ENCODE measurements at places on chromosomes 2 and 18.
A peak's percentile ranks its signal among the peaks of the same experiment; 100 is the strongest.

DNA sequence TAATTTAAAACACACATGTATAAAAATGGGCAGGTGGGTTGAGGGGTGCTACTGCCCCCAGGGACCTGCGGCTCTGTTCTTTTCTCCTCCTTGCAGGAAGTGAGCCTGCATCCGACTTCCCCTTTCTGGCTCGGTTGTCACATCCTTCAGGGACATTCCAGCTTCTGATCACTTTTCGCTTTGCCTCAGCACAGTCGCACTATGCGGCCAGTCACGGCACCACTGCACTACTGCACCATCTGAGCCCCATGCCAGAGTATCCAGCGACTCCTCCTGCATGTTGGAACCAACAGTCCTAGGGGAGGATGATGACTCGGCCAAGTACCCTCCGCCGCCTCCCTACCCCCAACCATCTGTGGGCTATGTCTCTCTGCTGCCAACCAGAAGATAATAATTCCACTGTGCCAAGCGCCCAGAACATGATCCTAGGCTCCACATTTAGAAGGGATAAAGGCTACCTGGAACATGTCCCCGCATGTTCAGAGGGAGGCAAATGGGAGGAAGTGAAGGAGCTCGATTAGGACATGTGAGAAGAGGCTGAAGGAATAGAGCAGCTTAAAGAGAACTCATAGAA, 17.6 kb downstream of the CDC42EP3 start:
- no peak for DNase-seq

DNA sequence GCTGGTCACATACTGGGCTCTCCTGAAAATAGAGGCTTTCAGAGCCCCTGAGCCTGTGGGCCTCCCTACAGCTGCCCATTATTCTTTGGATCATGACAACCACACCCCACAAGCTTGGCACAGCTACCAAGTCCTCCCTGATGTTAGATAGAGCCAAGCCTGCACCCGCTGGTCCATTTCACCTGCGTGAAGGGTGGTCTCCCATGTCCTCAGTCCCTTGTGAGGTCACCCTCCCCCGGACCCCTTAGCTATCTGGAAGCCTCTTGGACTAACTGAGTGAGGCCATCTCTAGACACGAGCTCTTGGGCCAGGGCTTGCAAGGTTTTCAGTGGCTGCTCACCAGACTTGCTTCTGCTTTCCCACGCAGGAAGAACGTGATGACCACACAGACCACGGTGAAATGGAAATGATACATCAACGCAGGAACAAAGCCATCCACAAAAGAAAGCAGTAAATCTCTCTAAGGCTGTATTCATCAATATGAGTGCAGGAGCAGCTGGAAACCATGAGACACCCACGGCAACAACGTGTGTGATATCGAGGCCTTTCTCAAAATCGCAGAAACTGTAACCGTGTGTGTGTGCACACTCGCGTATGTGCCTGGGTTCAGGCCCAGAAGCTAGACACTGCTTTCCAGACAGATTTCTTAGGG, 10.1 kb upstream of the MAL start:
- no peak for DNase-seq

- DNase-seq = no peak
Observed at GRCh38 chr2:233990261-233990798, 60.2 kb upstream of the SPP2 start.

GRCh38 chr18:7668392-7668791, 101.3 kb downstream of the PTPRM start:
- no peak for DNase-seq

DNA sequence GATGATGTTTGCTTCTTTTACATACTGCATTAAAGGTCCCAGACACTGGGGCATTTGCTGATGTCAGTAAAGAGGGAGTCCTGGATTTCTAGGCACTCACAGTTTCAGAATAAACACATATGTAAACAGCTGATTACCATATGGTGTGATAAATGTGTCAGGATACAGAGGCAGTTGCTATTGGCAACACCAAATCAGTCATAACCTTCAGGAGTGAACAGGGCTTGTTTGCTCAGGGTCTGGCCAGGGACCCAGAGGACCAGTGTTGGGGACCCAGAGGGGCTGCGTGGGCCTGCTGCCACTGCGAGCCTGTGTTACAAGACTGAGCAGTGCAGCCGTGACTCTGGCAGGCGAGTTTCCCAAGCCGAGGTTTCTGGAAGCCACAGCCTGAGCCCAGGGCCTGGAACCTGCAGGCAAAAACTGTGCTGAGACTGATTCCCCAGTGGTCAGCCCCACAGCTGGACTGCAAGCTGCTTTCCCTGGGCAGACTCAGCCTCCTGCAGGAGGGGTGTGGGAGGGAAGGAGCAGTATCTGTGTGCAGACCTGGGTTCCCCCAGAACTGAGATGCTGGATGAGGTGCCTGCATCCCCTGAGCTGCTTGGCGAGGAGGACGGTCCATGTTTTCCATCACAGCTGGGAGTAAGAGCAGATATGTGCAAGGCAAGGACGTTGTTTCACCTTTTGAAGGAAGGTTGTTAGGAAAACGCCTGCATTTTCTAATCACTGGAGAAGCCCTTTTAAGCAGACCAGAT, 23.6 kb downstream of the ASAP2 start:
- DNase-seq = no peak

- no peak for DNase-seq
Observed at GRCh38 chr2:208240619-208241209, 14.2 kb downstream of the IDH1 start.

DNA sequence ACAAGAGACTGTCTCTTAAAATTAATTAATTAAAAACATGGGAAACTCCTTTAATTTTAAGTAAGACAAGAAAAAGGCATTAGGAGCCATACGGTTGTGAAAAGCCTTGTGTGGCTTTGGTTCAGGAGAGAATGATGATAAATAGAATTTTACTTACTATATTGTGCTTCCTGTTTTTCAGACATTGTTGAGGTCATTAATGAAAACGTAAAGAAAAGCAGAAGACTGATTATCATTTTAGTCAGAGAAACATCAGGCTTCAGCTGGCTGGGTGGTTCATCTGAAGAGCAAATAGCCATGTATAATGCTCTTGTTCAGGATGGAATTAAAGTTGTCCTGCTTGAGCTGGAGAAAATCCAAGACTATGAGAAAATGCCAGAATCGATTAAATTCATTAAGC, 10.7 kb upstream of the IL1RL2 start:
- no peak for DNase-seq

DNA sequence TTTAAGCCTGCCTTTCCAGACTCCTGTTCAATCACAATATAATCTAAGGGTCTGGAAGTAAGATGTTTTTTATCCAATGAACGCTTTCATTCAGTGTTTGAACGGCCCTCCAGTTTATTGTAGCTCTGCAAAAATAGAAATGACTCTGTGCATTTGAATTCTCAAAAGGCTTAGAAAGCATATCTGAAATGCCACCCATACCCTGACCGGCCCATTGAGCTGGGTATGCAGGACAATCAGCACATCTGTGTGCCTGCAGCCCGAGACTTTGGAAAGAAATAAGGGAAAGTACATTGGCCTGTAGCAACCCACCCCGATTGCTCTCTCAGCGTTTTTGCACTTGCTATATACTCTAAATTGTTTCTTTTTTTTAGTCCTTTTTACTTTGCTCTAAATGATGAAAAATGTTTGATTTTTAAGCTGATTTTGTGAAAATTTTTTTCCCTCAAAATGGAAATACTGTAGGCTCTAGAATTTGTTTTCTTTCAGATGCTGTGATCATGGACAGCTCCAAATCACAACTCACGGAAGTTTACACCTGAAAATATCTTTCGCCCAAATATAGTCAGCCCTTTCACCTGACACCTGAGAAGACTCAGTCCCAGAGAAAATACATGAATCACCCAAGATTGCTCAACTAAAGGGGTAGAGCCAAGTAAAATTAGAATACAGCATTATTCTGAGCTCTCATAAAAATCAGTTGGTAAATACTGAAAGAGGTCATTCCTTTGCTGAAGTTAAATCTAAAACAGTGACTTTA, 194.5 kb upstream of the SIX3 start:
- DNase-seq = no peak

DNA sequence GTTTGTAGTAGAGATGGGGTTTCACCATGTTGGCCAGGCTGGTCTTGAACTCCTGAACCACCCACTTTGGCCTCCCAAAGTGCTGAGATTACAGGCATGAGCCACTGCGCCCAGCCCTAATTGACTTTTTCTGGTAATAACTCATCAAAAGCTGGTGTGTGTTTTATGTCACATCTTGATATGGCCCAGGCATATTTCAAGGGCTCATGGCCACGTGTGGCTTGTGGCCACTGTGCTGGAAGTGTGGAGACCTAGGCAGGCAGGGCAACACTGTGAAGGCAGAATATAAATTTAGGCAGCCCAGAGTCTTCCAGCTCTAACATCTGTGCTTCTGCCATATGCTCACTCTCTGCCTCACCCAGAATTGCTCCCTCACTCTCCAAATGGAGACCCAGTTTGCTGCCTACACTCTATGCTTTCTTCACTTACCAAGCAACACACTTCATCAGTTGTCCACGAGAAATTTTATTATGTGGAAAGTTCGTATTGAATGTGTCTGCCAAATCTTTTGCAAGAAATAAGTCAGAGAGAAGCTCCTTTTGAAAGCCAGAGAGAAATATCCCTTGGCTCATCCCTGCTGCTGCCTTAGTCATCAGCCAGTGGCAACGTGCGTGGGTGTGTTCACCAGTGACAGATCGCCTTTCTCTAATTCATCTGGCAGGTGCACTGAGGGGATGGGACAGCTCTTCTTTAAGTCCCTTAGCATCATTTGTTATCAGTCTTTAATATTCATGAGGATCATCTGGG, 129.4 kb upstream of the CXCR4 start:
- no peak for DNase-seq

DNA sequence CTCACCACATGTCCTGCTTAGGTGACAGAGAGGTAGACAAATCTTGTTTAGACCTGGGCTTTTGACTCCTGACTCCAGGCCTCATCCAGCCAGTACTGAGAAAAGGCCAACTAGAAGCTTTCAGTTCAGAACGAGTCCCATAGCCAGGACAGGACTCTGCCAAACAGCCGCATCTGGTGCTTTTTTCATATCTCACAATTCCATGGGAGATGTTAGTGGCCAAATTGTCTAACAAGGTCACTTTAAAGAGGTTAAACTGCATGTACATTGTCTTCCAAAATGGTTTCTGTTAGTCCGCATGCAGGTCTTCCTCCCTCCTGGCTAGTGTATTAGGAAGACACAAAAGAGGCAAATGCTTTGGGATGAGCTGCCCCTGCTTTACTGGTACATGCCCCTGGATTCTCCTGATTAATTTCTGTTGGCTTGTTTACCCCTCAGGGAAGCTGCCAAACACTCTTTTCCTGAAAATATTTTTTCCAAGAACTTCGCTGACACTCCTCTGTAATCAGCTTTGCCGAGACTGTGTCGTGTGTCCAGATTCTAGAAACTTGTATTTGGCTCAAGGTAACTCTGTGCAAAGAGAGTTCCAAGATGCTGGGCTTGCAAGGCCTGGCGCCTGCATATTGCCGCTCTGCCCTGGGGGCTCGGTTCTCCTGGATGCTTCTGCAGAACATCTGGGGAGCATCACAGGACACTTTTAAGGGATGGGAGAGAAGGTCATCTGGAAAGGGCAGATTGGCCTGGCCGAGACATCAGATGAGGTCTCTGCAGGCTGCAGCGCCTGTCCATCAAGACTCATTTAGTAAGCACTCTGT, 209.2 kb upstream of the APCDD1 start:
- no peak for DNase-seq

DNA sequence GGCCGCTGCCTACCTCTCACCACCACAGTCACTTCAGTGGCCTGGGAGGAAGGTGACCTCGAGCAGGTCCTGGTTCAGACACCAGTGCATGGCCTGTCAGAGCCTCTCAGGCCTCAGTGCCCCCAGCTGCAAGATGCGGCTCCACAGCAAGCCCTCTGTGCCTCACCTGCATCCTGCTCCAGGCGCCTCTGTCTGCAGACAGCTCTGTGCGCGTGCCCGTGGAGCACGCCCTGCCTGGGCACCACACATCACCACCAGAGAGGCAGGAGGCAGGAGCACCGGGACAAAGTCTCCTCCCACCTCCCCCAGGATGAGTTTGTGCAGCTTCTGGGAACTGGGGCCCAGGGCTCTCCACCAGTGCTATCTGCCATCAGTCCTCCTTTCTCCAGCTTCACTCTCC, 98.7 kb downstream of the TFCP2L1 start:
- DNase-seq = no peak

DNA sequence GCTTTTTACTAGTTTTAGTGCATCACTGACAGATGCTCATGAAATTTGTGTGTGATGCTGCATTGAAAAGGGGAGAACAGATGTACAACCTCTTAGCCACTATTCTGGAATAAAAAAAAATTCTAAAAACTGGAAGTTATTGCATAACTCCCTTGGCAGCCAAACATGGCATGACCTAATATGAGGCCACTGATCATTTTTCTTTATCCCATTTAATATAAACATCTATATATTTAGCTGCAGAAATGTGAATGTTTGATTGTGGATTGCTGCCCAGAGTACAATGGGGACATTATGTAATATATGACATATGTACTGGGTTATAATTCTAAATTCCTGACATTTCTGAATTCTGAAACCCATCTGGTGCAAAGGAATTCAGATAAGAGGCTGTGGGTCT, 86.5 kb downstream of the CDCA7 start:
- DNase-seq = peak; percentile 64

GRCh38 chr2:127051116-127052056, 55.6 kb downstream of the BIN1 start:
- no peak for DNase-seq

- no peak for DNase-seq
Observed at GRCh38 chr2:172387361-172387760, 40.0 kb upstream of the ITGA6 start.

GRCh38 chr2:26076001-26076587, 42.2 kb downstream of the RAB10 start:
- DNase-seq = no peak

- peak; percentile 76 for DNase-seq
Observed at GRCh38 chr18:3321133-3321812, 59.3 kb downstream of the MYL12B start.

DNA sequence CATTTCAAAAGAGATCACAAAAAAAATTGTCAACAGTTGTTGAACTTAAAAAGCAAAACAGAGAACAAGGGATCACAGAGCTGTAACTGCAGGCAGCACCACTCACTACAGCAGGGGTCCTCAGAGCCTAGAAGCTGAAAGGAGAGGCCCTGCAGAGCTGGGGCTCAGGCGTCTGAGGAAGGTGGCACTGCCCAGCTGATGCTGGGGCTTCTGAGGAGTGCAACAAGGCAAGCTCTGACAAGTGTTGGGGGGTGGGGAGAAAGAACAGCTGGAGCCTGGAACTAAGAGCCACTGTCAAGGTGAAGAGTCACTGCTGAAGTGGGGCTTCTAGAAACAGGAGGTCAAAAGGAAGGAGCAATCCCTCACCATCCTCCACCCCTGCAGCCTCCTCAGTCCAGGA, 46.2 kb downstream of the FTCDNL1 start:
- DNase-seq = no peak

DNA sequence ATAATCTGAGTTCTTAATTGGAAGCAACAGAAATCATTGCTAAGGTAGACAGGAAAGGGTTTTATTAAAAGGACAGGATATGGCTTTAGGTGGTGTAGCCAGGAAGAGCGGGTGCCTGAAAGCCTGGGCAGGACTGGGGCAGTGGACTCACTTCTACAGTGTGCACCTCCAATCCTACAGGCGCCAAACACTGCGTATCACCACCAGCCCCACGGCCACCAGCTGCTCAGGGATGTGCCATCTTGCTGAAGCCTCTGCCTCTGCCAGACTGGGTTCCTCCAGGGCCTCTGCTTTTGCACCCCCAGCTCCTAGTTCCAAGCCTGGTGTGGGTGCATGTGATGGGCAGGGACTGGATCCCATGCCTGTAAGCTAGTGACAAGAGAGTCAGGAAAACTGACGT, 29.7 kb upstream of the DPYSL5 start:
- no peak for DNase-seq

- DNase-seq = no peak
Observed at GRCh38 chr2:239804161-239805042, 220.7 kb downstream of the NDUFA10 start.

- peak; percentile 56 for DNase-seq
Observed at GRCh38 chr2:213021971-213022899, 129.2 kb downstream of the IKZF2 start.
